Jurkat, Clone E6-1 (cell line): ENCODE measurements at places on chromosomes 2 and 18.

- no peak for DNase-seq
Observed at GRCh38 chr2:225076125-225076524, 33.9 kb upstream of the DOCK10 start.

- no peak for DNase-seq
Observed at GRCh38 chr2:151465771-151466170, 56.1 kb downstream of the RIF1 start.

DNA sequence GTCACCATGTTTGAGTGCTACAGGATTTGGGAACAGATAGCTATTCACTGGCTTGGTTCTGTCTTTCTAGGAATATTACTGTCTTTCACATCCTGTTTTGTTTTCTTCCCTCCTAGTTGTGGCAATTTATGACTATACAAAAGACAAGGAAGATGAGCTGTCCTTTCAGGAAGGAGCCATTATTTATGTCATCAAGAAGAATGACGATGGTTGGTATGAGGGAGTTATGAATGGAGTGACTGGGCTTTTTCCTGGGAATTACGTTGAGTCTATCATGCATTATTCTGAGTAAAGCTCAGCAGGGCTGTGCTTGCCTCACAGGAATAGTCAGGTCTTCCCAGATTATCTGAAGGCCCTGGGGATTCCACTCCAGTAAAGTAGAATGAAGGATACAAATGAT is 98.9 kb downstream of the ABI2 start:
- DNase-seq, result no peak

GRCh38 chr2:133241224-133241571 is 327.1 kb downstream of the NCKAP5 start:
- DNase-seq, result no peak

- DNase-seq, result peak; percentile 60
Observed at GRCh38 chr18:12741351-12741750, 38.5 kb downstream of the PSMG2 start.
